ENCODE measurements at places on chromosomes 5 and 9. TPM values are rescaled to one million over a fixed set of nuclear protein-coding genes. Genes with fewer than 3 reads are reported as not detected.

DNA sequence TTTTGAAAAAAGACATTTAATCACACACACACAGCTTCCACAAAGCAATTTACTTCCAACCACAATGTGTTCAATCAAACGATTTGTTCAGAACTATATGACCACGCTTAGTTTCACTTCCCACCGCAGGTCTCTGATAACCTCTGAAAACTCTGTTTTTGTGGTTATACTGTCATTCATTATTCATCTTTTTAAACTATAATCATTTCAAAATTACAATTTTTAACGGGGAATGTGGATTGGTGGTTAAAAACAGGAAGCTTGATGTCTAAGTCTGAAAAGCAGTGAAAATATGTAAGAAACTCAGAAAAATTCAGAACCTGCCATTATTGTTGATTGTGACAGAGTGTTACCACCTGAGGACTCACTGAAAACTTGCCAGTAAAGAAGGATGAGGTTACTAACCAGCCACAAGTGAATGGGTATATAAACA, 12.7 kb upstream of the TMEM174 start:
- no peak for DNase-seq

DNA sequence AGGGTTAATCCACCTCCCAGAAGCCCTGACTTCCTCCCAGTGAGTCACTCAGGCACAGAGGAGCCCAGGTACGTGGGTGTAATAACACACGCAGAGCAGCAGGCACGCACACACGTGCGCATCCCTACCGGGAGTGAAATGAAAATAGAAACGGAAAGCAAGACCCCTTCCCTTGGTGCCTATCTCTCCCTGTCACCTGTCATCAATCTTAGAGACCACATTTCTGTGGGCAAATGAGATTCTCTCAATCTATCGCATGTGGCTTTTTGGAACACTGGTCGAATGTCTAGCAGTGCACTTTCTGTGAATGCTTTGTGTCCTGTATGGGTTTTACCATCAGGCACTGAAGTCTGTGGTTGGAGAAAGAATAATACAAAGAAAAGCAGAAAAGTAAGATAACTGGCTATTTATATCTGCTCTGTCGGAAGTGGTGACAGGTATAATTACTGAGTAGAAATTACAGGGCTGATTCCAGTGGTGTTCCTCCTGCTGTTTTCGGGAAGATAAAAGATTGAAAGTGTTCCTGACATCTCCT, 137.7 kb upstream of the GRIA1 start:
- DNase-seq: no peak

DNA sequence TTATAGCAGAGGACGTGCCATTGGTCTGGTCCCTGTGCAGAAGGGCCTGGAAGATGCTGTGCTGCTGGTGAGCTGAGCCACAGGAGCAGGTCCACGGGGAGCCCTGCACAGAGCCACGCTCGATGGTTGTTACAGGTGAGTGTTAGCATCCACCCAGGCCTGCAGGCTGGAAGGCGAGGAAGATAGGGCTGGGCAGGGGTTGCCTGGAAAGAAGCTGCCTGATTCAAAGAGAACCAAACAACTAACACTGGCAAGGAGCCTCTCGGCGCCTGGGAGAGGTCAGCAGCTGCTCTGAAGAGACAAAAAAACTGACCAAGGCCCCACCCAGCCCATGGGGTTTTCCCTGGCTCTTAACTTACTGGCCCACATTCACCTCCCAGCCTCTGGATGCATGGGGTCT, 160.2 kb downstream of the MED10 start:
- no peak for DNase-seq

DNA sequence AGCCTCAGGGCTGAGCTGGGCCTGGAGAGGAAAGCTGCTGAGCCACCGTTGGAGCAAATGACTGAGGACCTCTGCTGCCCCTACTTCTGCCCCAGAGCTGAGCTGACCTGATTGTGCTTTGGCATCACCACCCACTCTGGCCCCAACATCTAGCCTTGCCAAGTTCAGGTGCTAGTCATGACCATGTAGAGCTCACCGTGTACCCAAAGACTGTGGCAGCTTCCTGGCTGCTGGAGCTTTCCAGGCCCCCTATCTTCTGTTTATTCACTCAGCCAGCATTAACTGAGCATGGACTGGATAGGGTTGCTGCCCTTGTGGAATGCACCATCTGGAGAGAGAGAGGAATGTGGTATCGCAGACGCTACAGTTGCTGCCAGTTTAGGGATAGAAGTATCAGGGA, 49.1 kb downstream of the JADE2 start:
- no peak for DNase-seq

DNA sequence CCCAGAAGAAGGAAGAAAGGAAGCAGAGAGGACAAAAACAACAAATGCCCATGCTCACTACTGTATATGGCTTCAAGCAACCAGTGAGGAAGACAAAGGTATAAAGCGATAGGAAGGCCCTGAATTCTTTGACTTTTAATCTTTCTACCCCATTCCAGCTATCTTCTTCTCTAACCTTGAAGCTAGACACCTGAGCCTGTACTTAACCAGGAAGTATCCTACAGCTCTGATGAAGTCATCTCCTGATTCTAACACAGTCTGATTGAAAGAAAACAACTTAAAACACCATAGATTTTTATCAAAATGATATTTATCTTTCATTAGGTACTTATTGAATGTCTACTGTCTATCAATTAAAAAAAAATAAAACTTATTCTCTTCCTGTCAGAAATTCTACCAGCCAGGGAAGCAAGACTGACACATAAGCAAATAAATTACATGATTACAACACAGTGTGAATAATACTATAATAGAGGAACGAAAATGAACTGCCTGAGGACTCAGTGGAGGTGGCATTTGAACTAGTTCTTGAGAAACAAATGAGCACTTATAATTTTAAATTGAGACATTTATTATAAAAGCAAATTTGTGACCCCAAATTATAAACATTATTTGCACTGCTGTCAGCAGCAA, 123.3 kb upstream of the ELL2 start:
- DNase-seq: no peak

DNA sequence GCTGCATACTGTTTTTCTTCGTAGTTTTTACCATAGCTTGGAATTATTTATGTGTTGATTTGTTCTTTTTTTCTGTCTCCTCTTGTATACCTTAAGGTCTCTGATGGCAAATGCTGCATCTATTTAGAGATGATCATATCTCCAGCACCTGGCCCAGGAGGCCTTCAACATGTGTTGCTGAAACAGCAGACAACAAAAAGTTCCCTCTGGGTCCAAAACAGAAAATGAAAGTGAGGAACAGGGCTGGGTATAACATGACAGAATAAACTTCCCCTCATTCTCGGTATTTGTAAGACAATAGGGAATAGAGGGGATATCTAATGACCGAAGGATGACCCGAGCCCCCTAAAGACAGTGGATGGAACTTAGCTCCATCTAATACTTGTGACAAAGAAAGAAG, 22.7 kb upstream of the PCSK1 start:
- DNase-seq: no peak

DNA sequence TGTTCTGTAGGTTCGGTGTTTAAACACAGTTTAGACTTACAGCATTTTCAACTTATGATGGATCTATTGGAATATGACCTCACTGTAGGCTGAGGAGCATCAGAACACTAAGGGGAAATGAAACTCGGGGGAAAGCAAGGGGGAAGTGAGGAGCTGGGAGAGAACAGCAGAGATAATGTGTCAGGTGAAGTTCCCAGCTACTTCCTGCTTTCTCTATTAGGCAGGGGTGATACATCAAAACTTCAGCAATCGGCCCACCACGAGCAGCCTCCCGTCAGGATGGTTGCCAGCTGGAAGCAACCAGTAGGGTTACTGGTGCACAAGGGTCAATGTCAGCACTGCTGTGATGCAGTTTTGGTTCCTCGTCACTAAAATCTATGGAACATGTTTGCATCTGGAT, 34.3 kb downstream of the FAT2 start:
- DNase-seq: no peak

GRCh38 chr9:126398403-126399058, 71.9 kb downstream of the MVB12B start:
- DNase-seq: peak; percentile 82

GRCh38 chr5:168423971-168424370, 62.3 kb upstream of the RARS1 start:
- no peak for DNase-seq

GRCh38 chr5:154092356-154093141, 53.8 kb downstream of the MFAP3 start:
- no peak for DNase-seq

- DNase-seq: no peak
Measured at GRCh38 chr9:108412755-108413154, 443.0 kb downstream of the ACTL7B start.

CATSPER3 gene
- 1.0 TPM for total RNA-seq

PCDHGA8 gene
- total RNA-seq: 1.9 TPM

ARHGEF28 gene
- 29.9 TPM for total RNA-seq

IL17B gene
- 0.52 TPM for total RNA-seq
